ENCODE measurements at places on chromosomes 2 and 18. TPM values are rescaled to one million over a fixed set of nuclear protein-coding genes. Genes with fewer than 3 reads are reported as not detected.

Gene PDE1A
- not detected for total RNA-seq

Gene SLC9A2
- total RNA-seq = not detected

Gene STAM2
- total RNA-seq = 18.6 TPM

Gene CCDC121
- total RNA-seq = 0.66 TPM

Gene SERPINB4
- total RNA-seq = not detected

Gene DNER
- total RNA-seq = not detected

Gene LOXL3
- 2.0 TPM for total RNA-seq

Gene GRHL1
- 1.5 TPM for total RNA-seq

Gene COL4A3
- not detected for total RNA-seq

Gene CABYR
- total RNA-seq = 0.49 TPM

Gene TFCP2L1
- 0.02 TPM for total RNA-seq

Gene PIEZO2
- total RNA-seq = not detected

Gene RUFY4
- total RNA-seq = 0.64 TPM

GRCh38 chr2:241356871-241357260 is 781 bp downstream of the FARP2 start:
- DNase-seq = no peak

- DNase-seq = no peak
Measured at GRCh38 chr18:21820033-21820810, 79.6 kb downstream of the MIB1 start.

- DNase-seq = no peak
Measured at GRCh38 chr18:24460388-24460787, at the start of gene HRH4. TSS of gene HRH4 (plus strand) at chr18:24460637. CDS start at chr18:24460729, 92 bp downstream.

GRCh38 chr2:1795261-1796231 is 51.2 kb upstream of the PXDN start:
- no peak for DNase-seq

GRCh38 chr2:66305718-66306117 is 129.2 kb upstream of the MEIS1 start:
- no peak for DNase-seq

DNA sequence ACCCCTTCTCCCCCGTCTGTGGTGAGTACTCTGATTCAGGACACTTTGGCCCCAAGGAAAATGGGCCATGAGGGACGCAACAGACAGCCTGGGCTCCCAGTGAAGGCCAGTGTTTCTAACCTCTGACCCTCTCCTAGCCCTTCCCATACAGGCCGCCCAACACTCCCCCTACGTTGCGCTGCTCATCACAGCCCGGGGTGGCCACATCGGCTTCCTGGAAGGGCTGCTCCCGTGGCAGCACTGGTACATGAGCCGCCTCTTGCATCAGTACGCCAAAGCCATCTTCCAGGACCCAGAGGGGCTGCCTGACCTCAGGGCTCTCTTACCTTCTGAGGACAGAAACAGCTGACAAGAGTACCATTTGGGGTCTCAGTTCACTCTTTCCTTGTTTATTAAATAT is 4.0 kb downstream of the PREB start:
- no peak for DNase-seq

DNA sequence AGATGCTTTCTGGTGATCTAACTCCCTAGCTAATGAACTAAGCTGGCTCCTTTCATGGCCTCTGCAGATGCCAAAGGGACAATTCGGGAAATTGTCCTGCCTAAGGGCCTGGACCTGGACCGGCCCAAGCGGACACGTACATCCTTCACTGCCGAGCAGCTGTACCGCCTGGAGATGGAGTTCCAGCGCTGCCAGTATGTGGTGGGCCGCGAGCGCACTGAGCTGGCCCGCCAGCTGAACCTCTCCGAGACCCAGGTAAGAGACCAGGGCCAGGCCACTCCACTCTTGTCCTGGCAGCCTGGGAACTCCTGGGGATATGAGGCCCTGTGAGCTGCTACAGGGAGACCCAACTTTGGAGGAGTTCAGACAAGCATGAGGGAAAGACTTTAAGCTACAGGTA is 14.7 kb upstream of the ATP6V1B1 start:
- no peak for DNase-seq

GRCh38 chr18:23141104-23141999 is 6.1 kb downstream of the CABLES1 start:
- no peak for DNase-seq

- DNase-seq = no peak
Measured at GRCh38 chr2:240200230-240201051, 60.0 kb upstream of the OTOS start.

GRCh38 chr2:134792186-134792585 is 46.2 kb upstream of the ACMSD start:
- DNase-seq = no peak

- no peak for DNase-seq
Measured at GRCh38 chr18:28455971-28456370, 279.0 kb upstream of the CDH2 start.

GRCh38 chr2:222289278-222290160 is 9.3 kb downstream of the PAX3 start:
- DNase-seq = no peak

DNA sequence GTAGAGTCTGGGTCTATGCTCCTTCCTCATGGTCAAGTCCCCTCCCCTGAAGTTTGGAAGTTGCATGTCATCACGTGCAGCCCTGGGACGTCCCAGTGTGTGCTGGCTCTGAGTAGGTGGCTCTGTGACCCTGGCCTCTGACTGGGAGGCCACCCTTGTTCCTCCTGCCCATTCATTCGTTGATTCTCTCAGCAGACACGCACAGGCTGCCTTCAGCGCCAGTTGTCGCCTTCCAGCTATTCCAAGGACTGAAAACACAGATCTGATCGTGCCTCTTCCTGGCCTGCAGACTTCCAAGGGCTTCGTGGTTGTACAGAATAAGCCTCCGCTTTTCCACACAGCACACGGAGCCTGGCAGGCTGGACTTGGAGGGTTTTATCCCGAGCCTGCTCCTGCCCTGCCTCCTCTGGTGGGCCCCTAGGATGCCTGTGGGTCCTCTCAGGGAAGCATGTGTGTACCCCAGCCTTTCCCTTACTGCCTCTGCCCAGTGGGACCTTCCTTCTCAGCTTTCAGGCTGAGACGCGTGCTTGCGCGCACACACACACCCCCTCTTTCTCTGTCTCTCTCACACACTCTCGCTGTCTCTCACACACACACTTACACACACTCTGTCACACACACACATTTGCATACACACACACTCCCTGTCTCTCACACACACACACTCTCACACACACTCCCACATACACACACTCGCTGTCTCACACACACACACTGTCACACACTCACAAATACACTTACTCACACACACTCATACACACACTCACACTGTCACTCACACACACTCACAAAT is 17.7 kb downstream of the SH3BP4 start:
- DNase-seq = no peak

DNA sequence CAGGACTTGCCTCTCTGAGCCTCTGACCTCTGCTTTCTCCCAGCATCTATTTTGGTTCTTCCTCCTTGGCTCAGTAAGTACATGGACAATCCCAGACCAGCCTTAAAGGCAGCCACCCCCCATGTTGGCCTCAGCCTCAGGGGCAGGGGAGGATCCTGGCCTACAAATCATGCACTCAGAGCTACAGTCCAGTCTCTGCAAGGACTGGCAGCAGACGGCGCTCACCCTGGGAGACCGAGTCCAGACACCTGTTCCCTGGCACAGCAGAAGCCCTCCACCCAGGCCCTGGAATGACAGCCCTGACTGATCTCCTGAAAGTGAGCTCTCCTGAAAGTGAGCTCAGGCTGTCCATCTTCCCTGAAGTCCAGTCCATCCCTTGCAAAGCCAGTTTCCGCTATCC is 25.7 kb upstream of the PTPN4 start:
- DNase-seq = no peak

GRCh38 chr2:232949016-232949415 is 64.0 kb downstream of the NGEF start:
- no peak for DNase-seq

DNA sequence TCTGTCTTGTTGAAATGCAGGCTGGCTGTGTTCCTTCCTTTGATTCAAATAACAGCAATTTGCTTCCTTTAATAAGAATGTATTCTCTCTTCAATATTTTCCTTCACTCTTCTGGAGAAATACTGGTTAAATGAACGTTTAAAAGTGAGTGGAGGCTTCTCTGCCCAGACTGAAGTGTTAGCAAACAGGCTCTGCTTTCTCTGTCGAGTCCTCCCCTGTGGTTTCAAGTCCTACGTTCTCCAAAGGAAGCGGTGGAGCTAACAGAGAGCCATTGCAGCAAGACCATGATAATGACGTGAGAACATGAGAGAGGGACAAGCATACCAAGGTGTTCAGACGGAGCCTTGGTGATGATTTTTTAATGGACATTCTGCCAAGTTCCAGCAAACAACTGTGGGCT is 26.2 kb upstream of the PID1 start:
- DNase-seq = no peak

DNA sequence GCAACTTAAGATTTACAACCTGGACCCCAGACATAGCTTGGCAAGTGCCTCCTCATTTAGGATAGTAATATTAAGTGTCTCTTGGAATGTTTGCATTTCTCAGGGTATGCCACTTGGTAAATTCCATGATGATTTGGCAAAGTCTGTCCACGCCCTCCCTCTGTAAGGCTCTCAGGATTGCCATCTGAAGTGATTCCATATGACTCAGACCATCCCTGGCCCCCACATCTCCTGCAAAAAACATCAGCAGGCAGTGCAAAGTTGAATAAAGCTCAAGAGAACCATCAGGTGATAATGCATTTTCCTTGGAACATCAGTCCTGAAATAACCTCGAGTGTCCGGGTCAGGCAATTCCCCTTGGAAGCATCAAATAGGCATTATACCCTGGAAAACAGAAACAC is 27.1 kb upstream of the PIEZO2 start:
- no peak for DNase-seq

DNA sequence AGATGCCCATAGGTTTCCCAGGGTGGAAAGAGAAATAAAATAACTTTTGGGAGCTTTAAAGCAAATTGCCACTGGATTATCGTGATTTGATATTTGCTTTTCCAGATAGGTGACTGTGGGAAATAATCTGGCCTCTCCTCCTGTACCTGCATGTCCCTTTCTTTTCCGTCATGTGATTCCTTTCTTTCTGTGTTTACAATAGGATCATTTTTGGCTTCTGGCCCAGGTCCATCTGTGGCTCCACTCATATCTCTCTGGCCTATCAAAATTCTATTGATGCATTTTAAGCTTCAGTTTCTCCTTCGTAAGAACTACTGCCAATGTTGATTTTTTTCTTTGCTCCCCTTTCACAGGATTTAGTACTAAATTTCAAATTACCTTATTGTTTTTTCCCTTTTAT is 153.6 kb downstream of the CCDC85A start:
- DNase-seq = no peak

GRCh38 chr2:178128836-178129630 is 16.8 kb downstream of the RBM45 start:
- DNase-seq = no peak
